AG09309 (cell line): ENCODE measurements at places on chromosomes 3 and 15.

DNA sequence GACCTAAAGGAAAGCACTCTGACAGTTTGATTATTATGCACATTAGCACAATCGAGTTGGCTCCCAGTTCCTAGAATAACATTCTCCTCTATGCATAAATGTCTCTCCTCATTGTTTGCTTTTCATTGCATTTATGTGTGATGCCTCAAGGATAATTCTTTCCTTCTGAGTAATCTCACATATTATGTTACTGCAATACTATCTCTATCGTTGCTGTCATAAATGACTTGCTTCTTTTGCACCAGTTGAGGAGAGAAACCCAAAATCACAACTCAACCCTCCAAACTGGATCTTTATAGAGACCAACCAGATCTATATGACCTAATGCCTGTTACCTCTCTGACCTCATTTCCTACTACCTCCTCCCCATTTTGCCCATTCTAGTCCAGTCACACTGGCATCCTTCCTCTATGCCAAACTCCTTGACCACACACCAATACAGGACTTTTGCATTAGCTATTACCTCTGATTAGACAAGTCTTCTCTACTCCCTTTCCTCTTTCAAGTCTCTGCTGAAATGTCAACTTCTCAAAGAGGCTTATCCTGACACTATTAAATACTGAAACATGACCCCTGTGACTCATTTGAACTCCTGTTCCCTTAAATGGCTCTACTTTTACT, 1026.0 kb downstream of the TUSC7 start:
- DNase-seq, result peak; percentile 11

- no peak for DNase-seq
Observed at GRCh38 chr3:195559723-195560409, 16.7 kb upstream of the PPP1R2 start.

DNA sequence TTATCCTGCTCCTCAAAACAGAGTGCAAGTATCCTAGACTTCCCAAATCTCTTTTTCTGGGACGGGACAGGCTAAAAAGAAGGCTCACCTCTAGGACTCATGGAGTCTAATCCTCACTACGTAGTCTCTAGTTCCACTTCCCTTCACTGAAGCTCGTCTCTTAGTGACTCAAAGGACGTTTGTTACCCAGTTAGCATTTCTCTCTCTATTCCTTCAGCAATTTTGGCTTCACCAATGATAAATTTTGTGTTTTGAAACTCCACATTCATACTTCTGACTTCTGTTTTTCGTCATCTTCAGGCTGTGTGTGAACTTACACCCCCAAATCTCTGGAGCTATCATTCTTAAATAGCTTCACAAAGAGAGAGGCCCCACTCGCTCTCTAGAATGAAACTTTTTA, 627.1 kb downstream of the NAALADL2 start:
- no peak for DNase-seq

- DNase-seq, result no peak
Observed at GRCh38 chr15:37880009-37880834, 54.2 kb upstream of the TMCO5A start.

DNA sequence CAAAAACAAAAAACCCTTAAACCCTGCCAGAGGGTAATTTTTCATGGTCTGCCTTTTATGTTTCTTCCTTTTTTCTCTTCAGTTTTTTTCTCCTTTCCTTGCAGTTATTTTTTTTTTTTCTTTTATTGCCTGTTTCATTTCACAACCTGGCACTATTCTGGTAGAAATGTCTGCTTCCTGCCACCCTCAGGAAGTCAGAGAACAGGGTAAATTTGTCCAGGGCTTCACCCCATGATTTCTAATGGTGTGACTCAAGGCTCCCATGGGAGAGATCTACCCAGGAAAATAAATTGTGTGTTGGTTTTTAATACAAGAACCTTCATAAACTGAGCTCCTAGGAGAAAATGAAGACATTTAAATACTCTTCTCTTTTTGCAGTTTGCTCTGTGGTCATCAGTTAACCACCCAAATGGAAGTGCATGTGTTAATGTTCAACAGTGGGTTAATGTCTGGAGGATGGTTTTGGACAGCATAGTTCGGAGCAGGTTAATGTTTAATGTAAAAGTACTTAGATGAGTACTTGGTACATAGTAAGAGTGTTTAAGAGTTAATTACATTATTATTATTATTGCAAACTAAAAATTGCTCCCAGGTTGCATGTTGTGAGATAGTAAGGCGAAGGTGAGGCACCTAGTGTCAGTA, 45.9 kb downstream of the CGNL1 start:
- peak; percentile 42 for DNase-seq

- no peak for DNase-seq
Observed at GRCh38 chr3:192239956-192240355, 487.4 kb downstream of the FGF12 start.

DNA sequence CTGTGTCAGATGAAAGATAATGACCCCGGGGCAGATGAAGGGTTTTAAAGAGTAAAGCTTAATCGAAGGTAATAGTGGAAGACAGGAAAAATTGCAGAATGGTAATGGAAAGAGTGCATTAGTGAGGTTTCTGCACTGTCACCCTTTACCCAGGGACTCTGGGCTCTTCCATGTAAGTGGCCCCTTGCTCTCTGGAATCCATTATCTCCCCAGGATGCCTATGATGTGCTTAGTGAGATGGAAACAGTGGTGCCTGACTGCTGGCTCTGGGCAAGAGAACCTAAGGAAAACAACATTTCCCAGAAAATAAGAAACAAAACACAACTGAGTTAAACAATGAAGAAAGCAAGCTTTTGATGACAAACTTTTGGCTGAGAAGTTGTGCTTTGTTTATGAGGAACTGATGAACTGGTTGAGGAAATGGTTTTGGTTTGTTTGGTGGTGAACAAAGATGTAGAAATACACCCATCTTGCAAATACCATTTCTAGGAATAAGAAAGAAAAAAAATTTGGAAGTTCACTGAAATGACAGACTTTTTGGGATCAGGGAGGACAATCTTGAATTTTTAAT, 119.9 kb upstream of the RASGRP1 start:
- no peak for DNase-seq

- DNase-seq, result no peak
Observed at GRCh38 chr3:138260611-138261010, 69.0 kb downstream of the NME9 start.
